Lower leg skin (tissue), 4 donors: ENCODE measurements at places on chromosomes 3 and 15.

DNA sequence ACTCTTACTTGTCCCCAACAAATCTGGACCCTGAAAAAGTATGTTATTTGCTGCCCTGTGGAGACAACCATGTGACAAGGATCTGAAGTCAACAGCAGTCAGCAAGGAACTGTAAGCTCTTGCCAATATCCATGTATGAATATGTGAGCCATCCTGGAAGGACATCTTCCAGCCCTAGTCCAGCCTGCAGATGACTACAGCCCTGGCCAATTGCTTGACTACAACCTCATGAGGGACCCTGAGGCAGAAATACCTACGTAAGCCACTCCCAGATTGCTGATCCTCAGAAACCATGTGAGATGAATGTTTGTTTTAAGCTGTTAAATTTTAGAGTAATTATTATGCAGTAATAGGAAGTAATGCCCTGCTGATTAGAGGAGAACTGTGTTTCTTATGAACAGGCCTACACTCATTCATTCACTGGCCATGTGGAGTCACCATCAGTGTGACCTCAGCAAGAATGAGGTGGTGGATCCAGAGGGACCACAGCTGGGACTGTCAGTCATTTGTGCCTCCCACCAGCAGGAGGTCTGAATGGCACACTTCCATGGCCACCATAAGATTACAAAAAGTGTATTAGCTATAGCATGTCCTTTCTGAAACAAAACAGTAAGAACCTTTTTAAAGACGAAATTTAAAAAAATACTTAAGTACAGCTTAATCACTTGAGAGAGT lies 92.6 kb downstream of the TFDP2 start:
- DNase-seq, result no peak

- DNase-seq, result no peak
These were observed 40.0 kb upstream of the TUSC7 start for GRCh38 chr3:116669576-116669975.

DNA sequence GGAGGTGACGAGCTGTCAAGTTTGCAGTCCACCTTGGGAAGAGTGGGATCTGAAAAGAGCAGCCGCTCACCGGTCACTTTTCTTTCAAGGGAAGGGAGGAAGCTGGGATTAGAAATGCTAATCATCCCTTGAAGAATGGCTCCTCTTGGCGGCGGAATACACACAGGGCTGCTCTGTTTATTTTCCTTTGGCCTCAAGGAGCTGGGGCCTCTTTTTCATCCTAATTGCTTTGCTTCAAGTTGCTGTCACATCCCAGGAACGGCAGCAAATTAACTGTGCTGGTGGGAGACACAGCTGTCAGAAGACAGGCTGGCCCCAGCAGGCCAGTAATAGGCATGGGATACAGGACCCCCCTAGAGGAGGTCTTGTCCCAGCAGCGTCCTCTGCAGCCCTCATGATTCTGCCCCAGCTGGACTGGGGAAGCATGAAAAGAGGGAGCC lies 6.7 kb downstream of the KBTBD13 start:
- no peak for DNase-seq

DNA sequence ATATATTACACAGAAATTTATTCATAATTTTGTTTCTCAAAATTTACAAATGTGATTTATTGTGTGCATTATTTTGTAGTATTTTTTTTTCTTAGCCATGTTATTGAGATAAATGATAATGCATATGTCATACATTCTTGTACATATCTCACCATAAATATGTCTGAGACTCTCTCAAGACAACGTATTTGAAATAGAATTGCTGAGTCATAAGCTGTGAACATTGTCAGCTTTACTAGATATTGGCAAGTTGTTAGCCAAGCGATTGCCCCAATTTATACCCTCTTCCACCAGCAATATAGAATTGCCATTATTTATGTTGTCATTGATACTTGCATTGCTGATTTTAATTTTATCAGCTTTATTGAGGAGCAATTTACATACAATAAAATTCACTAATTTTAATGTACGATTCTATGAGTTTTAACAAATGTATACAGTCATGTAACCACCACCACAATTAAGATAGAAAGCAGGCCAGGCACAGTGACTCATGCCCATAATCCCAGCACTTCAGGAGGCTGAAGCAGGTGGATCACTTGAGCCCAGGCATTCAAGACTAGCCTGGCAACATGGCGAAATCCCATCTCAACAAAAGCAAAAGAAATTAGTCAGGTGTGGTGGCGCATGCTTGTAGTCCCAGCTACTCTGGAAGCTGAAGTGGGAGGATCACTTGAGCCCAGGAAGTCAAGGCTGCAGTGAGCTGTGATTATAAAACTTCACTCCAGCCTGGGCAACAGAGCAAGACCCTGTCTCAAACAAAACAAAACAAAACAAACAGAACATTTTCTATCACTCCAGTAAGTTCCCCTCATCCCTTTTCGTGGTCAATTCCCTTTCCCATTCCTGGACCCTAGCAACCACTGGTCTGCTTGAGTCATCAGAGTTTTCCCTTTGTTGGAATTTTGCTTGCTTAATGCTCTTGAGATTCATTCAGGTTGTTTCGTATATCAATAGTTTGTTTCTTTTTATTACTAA lies 373.1 kb downstream of the MFSD1 start:
- no peak for DNase-seq

- no peak for DNase-seq
These were observed 538.6 kb downstream of the NR2F2 start for GRCh38 chr15:96869122-96869521.

GRCh38 chr15:90749754-90750153 lies 32.6 kb downstream of the BLM start:
- DNase-seq, result no peak

- no peak for DNase-seq
These were observed 4.6 kb downstream of the RAB6B start for GRCh38 chr3:133890972-133891644.

GRCh38 chr3:179450261-179450701 lies 989 bp downstream of the GNB4 start:
- DNase-seq, result no peak

DNA sequence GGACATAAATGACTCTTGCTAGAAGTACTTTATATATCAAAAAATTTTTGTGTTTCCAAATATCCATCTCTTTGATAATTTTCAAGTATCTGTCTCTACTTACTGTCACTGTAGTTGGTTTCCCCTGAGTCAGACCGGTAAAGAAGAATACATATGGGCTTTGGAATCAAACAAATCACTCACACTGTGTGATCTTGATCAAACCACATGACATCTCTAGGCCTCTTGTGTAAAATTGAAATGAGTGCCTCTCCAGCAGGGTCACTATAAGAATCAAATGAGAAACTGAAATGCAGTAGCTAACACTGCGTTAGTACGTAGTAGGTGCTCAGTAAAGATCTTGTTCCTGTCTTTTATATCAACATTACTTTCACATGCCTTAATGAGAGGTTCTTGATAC lies 314.6 kb upstream of the STT3B start:
- no peak for DNase-seq

DNA sequence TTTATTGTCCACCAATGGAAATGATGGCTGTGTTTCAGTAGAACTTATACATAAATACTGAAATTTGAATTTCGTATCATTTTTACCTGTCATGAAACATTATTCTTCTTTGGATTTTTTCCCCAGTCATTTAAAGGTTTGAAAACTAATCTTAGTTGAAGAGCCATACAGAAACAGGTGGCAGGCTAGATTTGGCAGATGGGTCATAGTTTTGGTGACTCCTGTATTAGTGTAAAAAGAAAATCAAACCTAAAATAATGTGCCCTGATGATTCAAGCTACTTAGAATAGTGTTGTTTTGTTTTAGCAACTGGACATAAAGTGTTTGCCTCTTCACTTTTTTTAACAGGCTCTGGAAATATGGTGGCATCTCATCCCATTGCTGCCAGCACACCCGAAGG lies 68.9 kb downstream of the SIDT1 start:
- DNase-seq, result no peak

DNA sequence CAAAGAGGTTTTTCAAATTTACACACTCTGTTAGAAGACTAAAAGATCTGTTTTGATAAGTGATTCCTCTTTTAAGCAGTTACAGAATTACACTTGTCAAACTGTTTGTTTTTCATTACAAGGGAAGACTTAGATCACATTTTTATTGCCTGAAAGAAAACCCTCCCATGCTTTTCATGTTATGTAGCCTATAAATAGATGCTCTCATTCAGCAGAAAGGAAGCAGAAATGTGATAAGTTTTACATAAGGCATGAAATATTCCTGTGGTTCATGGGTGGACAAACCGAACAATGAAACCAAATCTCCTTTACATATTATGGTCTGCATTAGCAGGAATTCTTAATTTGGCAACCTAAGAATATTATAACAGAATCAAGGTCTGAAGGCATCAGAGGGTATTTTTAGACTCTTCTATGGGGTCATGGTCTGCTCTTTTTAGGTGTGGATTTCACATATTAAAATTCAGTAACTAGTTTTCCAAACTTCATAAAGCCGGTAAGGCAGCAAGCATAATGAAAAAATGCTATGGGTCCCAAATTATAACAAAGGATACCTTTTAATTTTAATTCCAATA lies 37.3 kb upstream of the FXR1 start:
- no peak for DNase-seq

GRCh38 chr3:22862111-22862510 lies 341.0 kb upstream of the UBE2E2 start:
- no peak for DNase-seq

DNA sequence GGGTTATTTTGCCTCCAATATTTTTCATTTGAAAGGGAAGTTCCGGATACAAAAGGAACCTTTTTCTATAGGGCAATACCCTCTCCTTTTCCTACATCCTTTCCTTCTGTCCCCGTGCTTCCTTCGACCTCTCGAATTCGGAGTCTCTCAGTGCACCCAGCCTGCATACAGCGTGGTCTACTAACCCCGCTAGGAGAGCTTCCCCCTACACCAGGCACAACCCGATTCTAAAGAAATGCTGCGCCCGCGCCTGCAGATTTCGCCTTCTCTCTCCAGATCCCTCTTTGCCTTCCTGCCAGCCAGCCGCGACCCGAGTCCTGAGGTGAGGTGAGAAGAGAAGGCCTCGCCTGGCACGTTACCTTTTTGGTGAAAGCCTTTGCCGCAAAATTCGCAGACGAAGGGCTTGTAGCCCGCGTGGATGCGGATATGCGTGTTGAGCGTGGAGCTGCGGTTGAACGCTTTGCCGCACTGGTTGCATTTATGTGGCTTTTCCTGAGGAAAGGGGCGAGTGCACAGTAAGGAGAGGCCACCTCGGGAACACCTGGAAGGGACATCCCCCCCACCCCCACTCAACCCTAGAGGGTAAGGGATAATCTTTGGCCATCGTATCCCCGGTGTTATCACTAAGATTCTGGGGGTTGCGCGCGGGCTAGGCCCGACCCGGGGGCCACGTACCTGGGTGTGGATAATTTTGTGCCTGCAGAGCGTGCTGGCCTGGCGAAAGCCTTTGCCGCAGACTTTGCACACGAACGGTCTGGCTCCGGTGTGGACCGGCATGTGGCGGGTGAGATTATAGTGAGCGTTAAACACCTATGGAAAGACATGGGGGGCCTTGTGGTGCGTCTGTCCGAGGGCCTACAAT lies 2.3 kb downstream of the FEZF2 start:
- DNase-seq, result no peak

GRCh38 chr15:22881739-22882440 lies 43.4 kb downstream of the NIPA2 start:
- DNase-seq, result no peak

GRCh38 chr3:123244128-123244527 lies 42.4 kb downstream of the SEC22A start:
- DNase-seq, result no peak

DNA sequence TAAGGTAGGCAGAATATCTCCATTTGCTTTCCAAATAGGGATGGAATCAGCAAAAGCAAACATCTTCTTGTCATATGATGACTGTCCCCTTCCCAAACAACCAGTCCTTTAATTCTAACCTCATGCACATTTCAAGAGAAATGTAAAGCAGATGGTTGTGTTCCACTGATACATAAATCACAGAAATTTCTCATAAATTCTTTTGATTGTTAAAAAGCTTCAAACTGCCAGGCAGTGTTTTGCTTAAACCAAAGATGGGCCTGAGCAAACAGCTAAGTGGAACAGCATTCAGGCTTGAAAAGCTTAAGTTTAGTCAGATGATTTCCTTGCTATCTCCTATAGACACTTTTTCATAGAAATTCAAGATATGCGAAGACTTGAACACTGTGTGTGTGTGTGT lies 74.3 kb upstream of the SOX2 start:
- no peak for DNase-seq

GRCh38 chr15:85725019-85725418 lies 69.7 kb downstream of the KLHL25 start:
- DNase-seq, result peak; percentile 59

DNA sequence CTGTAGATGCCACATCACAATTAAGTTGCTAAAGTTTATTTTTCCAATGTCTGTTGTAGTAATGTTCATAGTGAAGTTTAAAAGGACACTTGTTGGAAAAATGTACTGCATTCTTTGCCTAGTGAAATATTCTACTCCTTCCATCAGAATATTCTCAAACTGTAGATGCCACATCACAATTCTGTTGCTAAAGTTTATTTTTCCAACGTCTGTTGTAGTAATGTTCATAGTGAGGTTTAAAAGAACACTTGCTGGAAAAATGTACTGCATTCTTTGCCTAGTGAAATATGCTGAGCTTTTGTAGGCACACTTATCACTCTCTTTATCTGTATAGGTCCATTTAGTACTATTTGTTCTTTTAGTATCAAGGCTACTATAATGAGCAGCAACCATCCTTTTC lies 836.1 kb downstream of the NAALADL2 start:
- no peak for DNase-seq
